ENCODE measurements at places on chromosomes 13 and 19. TPM values are rescaled to one million over a fixed set of nuclear protein-coding genes. Genes with fewer than 3 reads are reported as not detected.

DNA sequence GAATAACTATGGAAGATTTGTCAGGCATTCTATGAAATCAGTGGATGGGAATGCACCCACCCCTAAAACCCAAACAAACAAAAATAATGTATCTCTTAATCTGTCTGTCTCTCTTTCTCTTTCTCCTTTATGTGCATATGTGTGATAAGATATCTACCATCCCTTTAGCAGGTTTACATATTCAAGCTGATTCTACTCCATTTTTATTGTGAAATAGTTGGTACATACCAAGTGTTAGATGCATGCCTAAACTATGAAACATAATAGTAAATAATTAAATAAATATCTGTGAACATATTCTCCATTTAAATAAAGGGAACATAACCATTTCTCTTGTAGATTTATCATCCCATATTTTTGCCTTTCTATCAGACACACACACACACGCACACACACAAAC, 121.8 kb upstream of the PCDH9 start:
- no peak for DNase-seq

- no peak for DNase-seq
Observed at GRCh38 chr19:48686088-48686487, 9.7 kb upstream of the FUT2 start.

DNA sequence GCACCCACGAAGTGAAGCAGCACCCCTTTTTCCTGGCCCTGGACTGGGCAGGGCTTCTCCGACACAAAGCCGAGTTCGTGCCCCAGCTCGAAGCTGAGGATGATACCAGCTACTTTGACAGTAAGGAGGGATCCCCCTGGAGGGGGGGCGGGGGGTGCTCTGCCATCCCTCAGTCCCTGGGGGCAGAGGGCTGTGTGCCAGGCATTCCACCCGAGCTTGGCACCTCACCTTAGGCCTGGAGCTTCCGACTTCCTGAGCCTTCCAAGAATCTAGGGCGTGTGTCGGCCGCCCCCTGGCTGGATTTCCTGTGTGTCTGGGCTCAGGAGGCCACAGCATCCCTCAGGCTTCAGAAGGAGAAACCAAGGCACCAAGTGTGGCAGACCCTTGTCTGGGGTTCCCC, 15.7 kb upstream of the PIK3R2 start:
- no peak for DNase-seq

- DNase-seq = peak; percentile 24
Observed at GRCh38 chr19:35436477-35437405, 11.3 kb upstream of the FFAR2 start.

Gene PEAK3
- total RNA-seq = 2.1 TPM

Gene VAV1
- total RNA-seq = 15.5 TPM

Gene LRRC25
- 13.1 TPM for total RNA-seq

Gene C19orf85
- total RNA-seq = not detected

All from kidney (tissue), 22 donors.